Stimulated activated CD4-positive, alpha-beta T cell treated with anti-CD3 and anti-CD28 coated beads, Interleukin-1b, Interleukin-23, amount 100 ng/mL, for 1 hour (primary cell): ENCODE measurements at places on chromosomes 6 and 20.

DNA sequence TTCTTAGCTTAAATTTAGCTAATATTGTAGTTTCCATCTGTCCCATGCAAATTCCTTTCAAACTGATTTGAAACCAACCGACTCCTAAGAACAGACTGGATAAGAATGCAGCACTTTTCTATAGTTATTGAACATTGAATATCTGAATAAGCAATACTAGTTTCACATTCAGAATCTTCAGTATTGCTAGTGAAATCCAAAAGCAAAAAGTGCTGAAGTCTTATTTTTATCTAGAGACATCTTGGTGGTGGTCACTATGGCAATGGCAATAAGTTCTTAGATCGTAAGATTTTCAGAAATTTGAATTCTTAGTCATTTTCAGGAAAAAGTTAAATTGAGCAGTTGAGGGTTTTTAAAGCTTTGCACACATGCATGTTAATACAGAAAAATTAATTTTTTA lies 2.7 kb downstream of the TFB1M start:
- DNase-seq: no peak

DNA sequence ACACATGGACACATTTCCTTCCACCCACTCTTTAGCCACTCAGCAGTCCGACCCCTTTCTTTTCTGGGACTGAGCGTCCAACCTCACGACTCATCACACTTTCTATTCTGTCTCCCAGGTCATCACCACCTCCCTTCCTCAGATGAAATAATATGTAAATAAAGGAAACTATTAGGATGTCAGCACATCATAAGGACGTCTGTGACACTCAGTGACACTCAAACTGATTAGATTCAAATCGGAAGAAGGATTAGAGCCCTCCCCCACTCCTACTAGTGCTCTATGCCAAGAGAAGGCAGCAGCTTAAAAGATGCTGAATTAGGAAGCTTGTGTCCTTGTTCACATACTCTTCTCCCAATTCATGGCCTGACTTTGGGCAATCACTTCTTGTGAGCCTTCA lies 113.6 kb downstream of the TNFRSF21 start:
- no peak for DNase-seq

- no peak for DNase-seq
Observed at GRCh38 chr6:34385793-34386195, 6.7 kb downstream of the NUDT3 start.

DNA sequence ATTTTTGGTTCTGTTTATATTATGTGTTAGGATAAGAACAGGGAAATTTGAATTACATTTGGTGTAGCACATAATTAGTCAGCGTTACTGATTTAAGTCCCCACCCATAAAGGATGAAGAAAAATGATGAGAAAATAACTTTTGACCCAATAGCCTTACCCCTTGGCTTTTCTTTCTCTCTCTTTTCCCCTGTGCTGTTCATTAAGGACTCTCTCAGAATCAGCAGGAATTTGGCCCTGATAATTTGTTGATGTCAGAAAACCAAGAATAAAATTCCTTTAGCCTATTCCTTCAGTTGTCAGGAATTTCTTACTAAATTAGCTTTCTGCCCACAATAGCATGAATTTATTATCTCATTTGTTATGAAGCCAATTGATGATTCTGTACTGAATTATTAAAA lies 18.5 kb downstream of the PLCB1 start:
- DNase-seq: no peak

GRCh38 chr6:119310486-119311036 lies 39.0 kb downstream of the MAN1A1 start:
- no peak for DNase-seq

- DNase-seq: no peak
Observed at GRCh38 chr6:88342336-88342735, 176.2 kb upstream of the CNR1 start.

DNA sequence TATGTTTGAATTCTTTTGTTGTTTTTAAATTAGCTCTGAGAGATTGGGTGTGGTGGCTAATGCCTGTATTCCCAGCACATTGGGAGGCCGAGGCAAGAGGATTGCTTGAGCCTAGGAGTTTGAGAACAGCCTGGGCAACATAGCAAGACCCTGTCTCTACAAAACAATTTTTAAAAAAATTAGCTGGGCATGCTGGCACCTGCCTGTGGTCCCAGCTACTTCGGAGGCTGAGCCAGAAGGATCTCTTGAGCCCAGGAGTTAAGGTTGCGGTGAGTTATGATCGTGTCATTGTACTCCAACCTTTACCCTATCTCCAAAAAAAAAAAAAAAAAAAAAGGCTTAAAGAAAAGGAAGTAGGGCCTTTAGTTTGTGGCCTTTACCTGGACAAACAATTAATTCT lies 22.9 kb downstream of the DHX35 start:
- DNase-seq: no peak

GRCh38 chr20:46555370-46555956 lies 5.0 kb upstream of the OCSTAMP start:
- DNase-seq: no peak

GRCh38 chr6:168005796-168006195 lies 8.3 kb downstream of the KIF25 start:
- no peak for DNase-seq

- no peak for DNase-seq
Observed at GRCh38 chr6:26420688-26421171, 18.7 kb downstream of the BTN3A1 start.

- no peak for DNase-seq
Observed at GRCh38 chr20:18443886-18444285, 22.9 kb downstream of the DZANK1 start.

GRCh38 chr6:112038268-112038667 lies 15.6 kb upstream of the CCN6 start:
- no peak for DNase-seq

- no peak for DNase-seq
Observed at GRCh38 chr20:23152308-23152892, 66.3 kb upstream of the CD93 start.

DNA sequence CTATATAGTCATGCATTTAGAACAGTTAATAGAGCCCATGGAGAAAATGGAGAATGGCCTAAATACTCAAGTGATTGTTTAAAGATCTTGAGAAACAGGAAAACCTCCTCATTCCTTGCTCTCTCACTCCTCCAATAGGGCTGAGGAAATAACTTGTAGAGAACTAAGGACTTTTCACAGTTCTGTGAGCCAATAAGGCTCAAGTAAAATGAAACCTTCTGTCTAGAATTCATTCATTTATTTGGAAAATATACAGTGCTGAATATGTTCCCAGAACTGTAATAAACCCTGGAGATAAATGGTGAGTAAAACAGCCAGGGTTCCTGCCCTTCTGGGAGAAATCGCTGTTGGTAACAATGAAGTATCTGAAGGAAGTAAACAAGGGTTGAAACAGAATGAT lies 35.3 kb downstream of the ELOVL2 start:
- no peak for DNase-seq

DNA sequence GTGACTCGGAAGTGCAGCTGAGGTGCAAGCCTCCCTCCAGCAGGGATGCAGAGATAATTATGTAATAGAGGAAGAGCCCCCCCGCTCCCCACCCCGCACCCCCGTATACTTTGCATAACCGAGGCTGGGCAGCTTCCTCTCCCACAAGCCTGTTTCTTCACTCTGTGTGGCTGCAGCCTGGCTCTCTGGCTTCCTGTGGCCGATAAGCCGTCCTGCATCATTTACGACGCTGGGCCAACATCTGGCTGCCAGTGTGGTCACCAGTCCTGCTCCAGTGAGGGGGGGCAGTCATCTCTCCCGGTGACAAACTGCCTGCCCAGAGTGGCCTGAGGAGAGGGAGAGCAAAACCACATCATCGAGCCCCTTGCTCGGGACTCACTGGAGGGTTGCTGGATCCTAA lies 59.2 kb downstream of the RBM38 start:
- no peak for DNase-seq

- DNase-seq: no peak
Observed at GRCh38 chr6:165660857-165661663, 2.0 kb downstream of the PDE10A start.

DNA sequence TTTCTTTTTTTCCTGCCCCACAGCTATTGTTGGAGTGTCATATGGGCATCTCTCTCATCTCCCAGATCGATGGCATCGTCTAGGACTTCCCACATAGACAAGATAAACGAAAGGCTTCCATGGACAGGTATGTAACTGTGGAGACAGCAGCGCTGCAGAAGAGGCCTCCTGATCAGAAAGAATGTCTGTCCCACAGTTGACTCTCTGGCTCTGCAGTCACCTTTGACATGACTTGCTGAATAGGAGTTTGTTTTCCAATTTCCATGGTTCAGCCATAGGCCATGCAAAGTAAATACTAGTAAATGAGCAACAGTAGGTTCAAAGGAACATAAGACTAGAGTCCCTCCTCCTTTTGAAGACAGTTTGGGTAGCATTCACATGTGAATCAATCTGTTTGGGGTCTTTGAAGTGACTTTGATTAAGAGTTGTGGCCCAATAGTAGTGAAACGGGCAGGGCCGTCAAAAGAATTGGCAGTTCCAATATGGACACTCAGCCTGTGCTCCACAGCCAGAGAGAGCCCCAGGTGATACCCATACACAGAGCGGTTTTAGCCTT lies 134.7 kb upstream of the IFNGR1 start:
- DNase-seq: no peak

GRCh38 chr20:49166534-49167449 lies 21.3 kb downstream of the STAU1 start:
- no peak for DNase-seq

- no peak for DNase-seq
Observed at GRCh38 chr6:49530141-49530776, 20.2 kb upstream of the C6orf141 start.

DNA sequence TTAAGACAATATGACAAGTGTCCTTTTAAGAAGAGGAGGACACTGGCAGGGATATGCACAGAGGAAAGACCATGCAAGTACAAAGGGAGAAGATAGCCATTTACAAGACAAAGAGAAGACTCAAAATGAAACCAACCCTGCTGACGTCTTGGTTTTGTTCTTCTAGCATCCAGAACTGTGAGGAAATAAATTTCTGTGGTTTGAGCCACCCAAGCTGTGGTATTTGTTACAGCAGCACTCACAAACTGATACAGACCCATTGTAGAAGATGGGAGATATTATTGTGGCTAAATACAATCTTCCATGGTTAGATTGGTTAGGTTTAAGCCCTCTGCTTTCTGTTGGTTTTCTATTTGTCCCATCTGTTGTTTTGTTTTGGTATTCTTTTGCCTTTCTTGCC lies 88.6 kb upstream of the SLC35F1 start:
- DNase-seq: no peak

- DNase-seq: no peak
Observed at GRCh38 chr20:41534170-41534569, 84.0 kb downstream of the CHD6 start.

DNA sequence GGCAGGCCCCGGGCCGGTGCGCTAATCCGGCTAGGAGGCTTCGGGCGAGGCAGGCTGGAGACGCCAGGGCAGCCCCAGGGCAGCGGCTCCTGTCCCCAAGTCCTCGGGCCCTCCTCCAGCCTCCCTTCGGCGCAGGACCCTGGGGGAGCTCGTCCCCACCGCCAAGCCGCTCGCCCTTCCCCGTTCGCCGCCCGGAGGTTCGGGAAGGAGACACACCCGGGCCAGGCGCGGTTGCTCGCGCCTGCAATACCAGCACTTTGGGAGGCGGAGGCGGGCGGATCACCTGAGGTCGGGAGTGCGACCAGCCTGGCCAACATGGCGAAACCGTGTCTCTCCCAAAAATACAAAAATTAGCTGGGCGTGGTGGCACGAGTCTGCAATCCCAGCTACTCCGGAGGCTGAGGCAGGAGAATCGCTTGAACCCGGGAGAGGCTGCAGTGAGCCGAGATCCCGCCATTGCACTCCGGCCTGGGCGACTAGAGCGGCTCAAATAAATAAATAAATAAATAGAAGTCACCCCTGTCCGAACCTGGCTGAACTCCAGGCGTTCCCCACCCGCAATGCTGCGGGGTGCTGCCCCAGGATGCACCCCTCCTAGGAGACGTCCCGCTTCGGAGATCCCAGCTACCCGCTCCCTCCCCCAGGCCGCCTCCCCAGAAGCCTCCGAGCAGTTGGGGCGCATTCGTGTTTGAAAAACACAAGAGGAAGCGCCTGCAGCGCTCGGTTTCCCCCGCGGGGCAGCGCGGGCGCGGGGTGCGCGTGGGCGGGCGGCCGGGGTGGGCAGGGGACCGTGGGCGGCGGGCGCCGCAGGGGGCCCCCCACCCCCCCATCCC lies 27.5 kb downstream of the SERPINB9 start:
- peak; percentile 17 for DNase-seq

GRCh38 chr6:7910298-7910653 lies 312 bp downstream of the TXNDC5 start:
- DNase-seq: no peak

- peak; percentile 50 for DNase-seq
Observed at GRCh38 chr6:26031595-26032339, 55.5 kb upstream of the HFE start.

DNA sequence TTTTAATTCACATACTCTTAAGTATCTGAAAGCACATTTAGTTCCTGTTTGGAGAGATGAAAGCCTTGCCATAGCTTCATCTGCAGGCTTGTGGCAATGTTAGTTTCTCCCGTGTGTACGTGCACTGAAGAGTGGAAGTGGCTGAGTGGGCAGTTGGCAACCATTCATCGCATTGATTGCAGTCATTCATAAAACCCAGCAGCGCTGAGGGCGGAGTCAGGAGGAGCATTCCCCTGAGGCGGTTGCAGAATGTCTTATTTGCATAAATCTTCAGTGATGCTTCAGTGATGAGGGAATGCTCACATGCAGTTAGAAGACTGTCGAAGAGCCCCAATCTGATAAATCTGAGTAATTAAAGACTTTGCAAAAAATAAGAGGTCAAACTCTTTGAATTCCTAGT lies 79.1 kb downstream of the RIMS1 start:
- DNase-seq: no peak

- DNase-seq: no peak
Observed at GRCh38 chr20:21396599-21397340, 556 bp downstream of the NKX2-4 start.

DNA sequence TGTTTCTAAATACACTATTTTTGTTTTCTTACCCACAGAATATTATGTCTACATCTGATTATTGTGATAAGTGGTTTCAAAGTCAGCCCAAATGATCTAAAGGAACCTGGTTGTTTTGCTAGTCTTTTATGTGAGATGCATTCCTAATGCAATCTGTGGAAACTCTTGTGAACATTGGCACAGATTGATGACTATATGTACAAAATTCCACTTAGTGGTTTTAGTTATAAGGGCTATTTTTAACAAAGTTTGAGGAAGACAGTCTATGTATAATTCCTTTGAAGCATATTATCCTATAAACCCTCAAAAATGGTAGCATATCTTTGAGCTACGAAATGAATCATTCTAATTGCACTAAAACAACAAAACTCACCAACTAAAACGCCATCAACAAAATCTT lies 140.9 kb downstream of the GRIK2 start:
- DNase-seq: no peak

GRCh38 chr6:114354482-114354881 lies 11.7 kb upstream of the HS3ST5 start:
- no peak for DNase-seq

- DNase-seq: no peak
Observed at GRCh38 chr6:156697225-156697830, 79.8 kb upstream of the ARID1B start.

GRCh38 chr20:990293-990959 lies 11.7 kb downstream of the RSPO4 start:
- no peak for DNase-seq

DNA sequence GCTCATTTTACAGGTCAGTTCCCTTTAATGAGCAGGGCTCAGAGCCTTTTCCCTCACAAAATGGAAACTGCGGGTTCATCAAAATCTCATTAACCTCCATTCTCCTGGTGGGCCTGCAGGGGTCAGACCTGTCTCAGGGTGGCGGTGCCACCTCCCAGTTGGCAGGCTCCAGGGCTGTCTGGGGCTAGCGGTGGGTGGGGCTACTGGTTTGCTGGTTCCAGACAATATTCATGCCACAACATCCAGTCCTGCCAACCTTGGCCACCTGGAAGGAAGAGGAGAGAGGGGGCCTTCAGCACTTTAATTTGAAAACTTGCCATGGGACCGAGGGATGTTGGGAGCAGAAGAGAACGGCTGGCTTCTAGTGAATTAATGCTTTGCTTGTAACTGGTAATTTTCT lies 41.9 kb upstream of the CTNNBL1 start:
- no peak for DNase-seq
